ENCODE measurements at places on chromosomes 5 and 9.

- DNase-seq: no peak
These were observed 541.6 kb upstream of the DAP start for GRCh38 chr5:11302663-11303062.

GRCh38 chr9:114341152-114341830, 11.6 kb downstream of the ORM2 start:
- no peak for DNase-seq

DNA sequence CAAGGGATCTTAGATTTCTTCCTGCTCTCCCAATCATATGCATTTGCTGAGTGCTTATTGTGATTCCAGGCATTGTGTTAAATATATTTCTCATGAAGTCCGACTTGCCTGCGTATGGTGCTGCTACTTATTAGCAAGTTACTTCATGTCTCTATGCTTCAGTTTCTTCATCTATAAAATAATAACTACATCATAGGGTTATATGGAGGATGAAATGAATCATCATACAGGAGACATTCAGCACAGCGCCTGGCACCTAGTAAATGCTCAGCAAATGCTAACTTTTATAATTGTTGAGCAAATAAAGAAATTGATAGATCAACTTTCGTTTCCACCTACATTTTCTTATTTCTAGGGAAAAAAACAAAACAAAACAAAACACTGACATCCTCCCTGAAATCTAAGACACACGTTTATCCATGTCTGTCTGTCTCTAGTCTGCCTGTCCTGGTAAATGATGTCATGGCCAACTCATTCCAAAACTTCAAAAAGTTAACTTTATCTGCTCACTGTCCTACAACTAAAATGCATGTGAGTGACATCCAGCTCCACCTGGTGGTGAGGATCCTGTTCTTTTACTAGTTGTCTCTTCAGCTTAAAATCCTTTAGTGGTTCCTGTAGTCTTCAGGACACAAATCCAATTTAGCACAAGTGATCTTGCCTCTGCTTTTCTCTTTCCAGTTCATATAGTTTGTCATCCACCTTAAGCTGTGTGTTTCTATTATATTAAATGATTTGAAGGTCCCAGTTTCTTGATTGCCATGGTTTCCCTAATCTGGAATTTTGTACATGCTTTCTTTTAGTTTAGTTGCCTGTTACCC, 27.7 kb downstream of the PPP3R2 start:
- no peak for DNase-seq

GRCh38 chr9:137619240-137620047, 639 bp downstream of the EHMT1 start:
- DNase-seq: peak; percentile 27

DNA sequence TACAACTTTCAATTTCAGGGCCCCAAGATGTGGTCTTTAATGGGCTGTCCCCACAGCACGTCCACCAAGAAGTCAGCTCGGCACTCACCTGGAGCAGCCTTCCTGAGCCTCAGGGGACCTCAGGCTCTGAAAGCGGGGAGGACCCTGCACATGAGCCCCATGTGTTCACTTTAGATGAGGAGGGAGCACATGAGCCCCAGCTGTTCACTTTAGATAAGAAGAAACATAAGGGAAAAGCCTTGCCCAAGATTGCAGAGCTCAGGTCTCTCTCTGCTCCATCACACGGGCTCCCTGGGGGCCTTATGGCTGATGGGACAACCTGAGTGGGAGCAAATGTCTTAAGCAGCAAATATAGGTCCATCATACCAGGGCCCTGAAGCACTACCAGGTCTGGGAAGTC, 56.4 kb downstream of the NIPSNAP3B start:
- no peak for DNase-seq

- DNase-seq: no peak
These were observed 147.9 kb downstream of the MACROH2A1 start for GRCh38 chr5:135251093-135251492.

DNA sequence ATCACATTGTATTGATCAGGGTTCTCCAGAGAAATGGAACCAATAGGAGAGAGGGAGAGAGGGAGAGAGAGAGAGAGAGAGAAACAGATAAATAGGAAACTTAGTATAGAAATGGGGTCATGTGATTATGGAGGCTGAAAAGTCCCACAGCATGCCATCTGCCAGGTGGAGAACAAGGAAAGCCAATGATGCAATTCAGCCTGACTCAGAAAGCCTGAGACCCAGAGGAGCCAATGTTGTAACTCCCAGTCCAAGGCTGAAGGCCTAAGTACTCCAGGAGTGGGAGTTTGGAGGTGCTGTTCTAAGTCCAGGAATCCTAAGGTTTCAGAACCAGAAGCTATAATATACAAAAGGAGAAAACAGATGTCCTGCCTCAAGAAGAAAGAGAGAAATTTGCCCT, 48.4 kb upstream of the ISOC1 start:
- DNase-seq: no peak

DNA sequence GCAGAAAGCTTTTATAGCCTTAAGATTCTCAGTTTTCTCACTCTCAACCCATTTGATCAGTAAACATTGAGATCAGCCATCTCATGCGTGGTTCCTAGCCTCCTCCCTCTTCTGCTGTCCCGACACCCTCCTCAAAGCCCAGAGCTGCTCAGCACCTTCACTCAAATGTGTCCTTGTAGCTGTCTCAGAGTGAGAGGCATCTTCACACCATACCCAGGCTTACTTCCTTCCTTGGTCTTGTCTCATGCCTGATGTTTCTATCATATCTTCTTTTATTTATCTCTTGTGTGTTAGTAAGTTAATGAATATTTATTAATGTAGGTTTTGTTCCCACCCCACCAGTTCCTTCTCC, 72.4 kb upstream of the SNX2 start:
- DNase-seq: no peak

GRCh38 chr9:93603011-93603410, 26.6 kb downstream of the PHF2 start:
- no peak for DNase-seq

DNA sequence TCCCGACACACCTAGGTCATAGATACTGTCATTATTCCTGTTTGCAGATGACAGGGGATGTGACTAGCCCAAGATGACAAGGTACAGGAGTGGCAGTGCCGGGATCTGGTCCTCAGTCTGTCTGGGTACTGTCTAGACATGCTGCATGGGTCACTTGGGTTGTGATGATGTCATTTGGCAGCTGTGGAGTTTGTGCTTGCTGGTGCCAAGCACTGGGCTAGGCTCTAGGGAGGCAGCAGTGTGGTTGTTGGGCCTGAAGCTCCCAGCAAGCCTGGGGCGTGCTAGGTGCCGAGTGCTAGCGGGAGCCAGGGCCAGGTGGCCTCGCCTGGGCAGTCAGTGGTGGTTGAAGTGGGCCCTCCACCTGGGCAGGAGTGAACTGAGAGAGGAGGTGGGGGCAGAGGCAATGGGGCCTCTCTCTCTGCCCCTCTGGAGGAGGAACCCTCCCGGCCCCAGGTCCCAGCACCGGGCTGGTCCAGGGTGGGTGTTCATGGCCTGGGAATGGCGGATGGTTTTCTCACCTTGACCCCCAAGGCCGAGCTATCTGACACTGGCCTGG, 8.8 kb upstream of the ASB6 start:
- no peak for DNase-seq

- DNase-seq: no peak
These were observed 110.5 kb upstream of the KLF4 start for GRCh38 chr9:107600060-107600573.

- no peak for DNase-seq
These were observed 76.6 kb downstream of the PTPDC1 start for GRCh38 chr9:94160594-94161501.

GRCh38 chr9:2191609-2191972, 176.4 kb downstream of the SMARCA2 start:
- DNase-seq: no peak

- DNase-seq: peak; percentile 74
These were observed 5.5 kb upstream of the CDHR2 start for GRCh38 chr5:176543428-176544182.

- no peak for DNase-seq
These were observed 639.0 kb upstream of the ACO1 start for GRCh38 chr9:31745468-31745867.

DNA sequence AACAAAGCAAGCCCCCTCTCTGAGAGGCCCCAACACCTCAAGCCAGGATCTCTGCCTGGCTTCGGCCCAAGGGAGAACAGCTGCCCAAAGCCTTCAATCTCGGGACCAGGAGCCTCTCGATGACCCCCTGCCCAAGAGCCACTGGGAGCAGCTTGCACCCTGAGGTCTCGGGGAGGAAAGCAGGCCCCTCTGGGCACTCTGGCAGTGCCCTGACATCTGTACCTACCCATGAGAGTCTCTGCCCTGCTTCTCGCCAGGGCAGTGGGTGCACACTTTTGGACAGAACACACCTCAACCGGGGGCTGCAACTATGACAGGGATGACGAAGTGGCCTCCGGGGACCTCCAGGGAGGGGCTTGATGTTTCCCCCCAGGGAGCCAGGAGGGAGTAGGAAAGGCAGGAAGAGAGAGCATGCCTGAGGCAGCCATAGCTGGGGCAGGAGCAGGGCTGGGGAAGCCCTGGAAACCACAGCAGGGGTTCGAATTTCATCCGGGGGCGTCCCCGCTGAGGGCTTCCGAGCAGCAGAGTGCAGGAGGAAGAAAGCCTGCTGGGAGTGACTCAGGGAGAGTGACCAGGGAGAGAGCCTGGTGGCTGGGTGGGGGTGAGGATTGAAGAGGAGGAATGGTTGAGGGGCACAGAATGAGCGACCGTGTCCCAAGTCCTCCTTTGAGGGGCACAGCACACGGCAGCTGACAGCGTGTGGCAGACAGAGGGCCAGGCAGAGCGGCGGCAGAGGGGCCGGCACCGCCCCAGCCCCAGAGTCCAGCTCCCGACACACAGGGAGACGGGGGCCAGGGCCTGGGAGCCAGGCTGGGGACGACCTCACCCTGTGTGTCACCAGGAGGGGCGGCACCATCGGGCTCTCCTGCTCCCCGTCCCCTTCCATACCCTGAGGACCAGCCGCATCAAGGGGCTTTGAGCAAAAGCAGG, 1.8 kb downstream of the LPCAT1 start:
- no peak for DNase-seq

GRCh38 chr9:98429613-98430012, 174.2 kb upstream of the TBC1D2 start:
- no peak for DNase-seq

- peak; percentile 90 for DNase-seq
These were observed at the start of gene ATOX1 for GRCh38 chr5:151758430-151759241. TSS of gene ATOX1 (minus strand) at chr5:151758631. CDS start at chr5:151758551, 80 bp downstream.

DNA sequence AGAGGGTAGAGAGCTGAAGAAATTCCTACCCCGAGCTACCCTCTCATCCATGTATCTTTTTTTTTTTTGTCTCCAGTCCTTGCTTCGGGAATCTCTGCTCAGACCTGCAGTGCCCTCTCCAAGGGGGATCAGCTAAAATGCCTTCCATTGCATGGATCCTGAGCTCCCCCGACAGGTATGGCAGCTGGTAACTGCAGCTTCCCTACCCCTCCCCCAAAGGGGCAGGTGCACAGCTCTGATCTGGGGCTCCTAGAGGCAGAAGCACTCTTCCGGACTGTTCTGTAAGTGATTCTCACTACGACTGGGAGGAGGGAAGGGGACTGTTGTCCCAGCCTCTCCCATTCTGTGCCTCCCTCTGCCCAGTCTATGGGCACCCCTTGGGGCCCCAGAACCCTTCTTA, 169.6 kb downstream of the MELK start:
- DNase-seq: no peak

DNA sequence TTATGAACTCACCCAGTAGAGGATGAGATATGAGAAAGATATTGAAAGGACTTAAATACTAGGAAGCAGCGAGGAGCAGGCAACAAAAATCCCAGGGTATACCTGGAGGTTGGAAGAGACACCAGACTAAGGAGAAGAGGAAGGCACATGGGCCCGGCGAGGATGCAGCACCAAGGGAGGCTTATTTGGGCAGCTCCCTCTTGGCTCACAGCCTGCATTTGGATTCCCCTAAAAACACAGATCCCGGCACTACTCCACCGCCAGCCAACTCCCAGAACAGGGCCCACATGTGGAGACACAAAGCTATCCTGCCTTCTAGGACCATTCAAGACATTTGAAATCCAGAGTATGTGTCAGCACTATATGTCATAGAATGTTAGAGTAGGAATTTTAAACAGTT, 199.8 kb upstream of the FBXL7 start:
- DNase-seq: no peak

GRCh38 chr9:30058463-30058862, 2326.0 kb upstream of the ACO1 start:
- no peak for DNase-seq

DNA sequence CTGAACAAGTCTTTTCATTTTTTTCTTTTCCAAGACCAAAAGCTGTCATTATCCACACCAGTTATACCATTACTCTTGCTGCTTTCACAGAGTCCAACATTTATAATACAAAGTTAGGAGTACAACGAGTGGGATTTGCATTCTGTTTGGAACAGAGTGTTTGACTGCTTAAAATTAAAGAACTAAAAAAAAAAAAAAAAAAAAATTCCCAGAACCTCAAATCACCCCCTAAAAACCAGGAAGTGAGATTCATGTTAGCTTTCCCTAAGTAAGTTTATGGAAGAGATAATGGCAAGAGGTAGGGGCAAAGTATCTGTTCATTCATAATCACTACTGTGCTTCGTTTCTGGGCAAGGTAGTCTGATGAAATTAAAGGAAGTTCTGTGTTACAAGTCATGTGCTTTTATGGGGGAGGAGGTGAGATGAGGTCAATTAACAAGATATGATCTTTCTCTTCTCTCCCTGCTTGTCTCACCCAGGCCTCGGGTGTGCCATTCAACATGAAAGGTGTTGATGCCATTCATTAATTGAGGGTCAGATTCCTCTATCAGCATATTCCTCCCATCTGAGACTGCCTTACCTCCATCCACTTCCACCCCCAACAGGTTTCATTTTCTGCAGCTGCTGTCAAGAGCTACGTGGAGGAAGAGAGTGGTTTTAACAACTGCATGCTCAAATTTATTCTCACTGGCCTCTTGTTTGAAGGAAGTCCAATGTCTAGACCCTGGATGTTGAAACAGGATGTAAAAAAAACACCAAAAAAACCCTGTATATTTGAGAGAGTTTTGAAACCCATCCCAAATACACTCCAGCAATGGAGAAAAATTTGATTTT, 58.1 kb downstream of the MARCHF3 start:
- DNase-seq: peak; percentile 31

DNA sequence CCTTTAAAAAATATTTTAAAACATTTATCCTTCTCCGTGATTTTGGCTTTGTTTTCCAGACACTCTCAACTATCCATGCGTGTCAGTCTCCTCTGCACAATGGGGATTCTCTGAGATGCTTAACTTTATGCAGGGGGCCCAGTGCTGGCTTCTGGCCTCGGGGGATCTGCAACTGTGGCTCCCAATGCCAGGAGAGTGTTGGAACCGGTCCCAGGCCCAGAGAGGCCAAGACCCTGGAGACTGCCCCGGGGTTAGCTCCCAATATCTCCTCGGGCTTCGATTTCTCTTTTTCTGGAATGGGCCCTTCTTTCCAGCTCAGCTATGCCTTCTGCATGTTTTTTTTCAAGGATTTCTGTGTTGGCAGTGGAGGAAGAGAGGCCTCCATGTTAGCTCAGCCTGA, 20.1 kb upstream of the SARDH start:
- DNase-seq: no peak

- DNase-seq: no peak
These were observed 72.7 kb upstream of the WWC1 start for GRCh38 chr5:168218746-168219145.

DNA sequence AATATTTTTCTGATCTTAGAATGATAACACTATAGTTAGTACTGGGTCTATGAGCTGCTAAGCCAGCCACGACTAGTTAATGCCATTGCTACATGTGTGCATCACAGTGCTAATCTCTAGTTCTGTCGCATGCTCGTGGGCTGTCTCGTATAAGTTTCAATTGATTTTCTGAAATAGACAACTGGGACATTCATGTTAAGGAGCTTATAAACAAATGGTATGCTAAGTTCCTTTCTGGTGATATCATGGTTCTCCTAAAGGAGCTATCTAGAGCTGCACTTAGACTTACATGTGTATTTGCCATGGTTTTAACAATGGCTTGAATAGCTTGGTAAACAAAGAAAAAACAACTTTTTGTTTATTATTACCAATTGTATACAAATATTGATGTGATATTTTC, 46.2 kb downstream of the F2RL2 start:
- DNase-seq: no peak
